ENCODE measurements at places on chromosomes 11 and 22. TPM values are rescaled to one million over a fixed set of nuclear protein-coding genes. Genes with fewer than 3 reads are reported as not detected.

The KIRREL3 gene
- total RNA-seq, result 9.2 TPM

The DBX1 gene
- not detected for total RNA-seq

The DAGLA gene
- total RNA-seq, result 8.6 TPM

The GPR83 gene
- 0.08 TPM for total RNA-seq

The FGF4 gene
- total RNA-seq, result 0.09 TPM

The ROBO4 gene
- total RNA-seq, result not detected

The CHRM4 gene
- total RNA-seq, result 0.48 TPM

The MMP3 gene
- 0.47 TPM for total RNA-seq

The MPZL3 gene
- total RNA-seq, result 0.45 TPM

The PHF21B gene
- 0.92 TPM for total RNA-seq

The TTC38 gene
- total RNA-seq, result 10.3 TPM

The FOLR1 gene
- 0.24 TPM for total RNA-seq

The FDX1 gene
- total RNA-seq, result 16.9 TPM

The AGBL2 gene
- total RNA-seq, result 1.0 TPM

The OR51B4 gene
- not detected for total RNA-seq

The PPFIBP2 gene
- total RNA-seq, result 9.3 TPM

The MRGPRE gene
- 0.11 TPM for total RNA-seq

The TRIM51 gene
- not detected for total RNA-seq

The LINC01488 gene
- 0.04 TPM for total RNA-seq

Data from A549 treated with dexamethasone at 1 μM for 4 hours (cell line).